ENCODE measurements at places on chromosomes 2 and 18.

- no peak for DNase-seq
Measured at GRCh38 chr2:53827398-53828175, 32.2 kb downstream of the GPR75 start.

DNA sequence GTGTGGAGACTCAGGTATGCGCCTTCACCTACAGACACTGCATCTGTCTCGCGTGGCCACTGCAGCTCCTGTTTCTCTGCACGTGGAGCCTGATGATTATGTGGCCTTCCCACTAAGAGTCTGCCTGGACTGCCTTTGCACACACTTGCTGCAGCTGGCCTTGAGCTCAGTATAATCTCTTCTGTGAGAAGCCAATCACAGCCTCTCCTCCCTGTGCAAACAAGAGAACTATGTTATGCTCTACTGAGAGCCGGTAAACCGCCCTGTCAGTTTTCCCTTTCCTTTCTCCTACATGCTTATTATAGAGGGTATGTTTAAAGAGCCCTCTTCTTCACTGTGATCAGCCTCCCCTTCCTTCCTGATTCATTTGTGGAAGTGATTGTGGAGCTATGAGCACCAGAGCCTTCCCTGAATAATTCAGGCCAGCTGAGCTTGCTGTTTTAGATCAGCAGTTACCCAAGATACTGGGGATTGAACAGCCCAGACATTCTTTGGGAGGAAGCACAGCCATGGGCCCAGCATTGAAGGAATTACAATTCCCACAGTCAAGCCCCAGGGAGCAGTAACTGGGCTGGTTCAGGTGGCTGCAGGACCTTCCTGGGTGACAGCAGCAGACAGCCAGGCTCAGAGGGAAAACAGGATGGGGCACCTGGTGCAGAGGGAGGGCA, 3.7 kb upstream of the TGFA start:
- no peak for DNase-seq

- DNase-seq = peak; percentile 60
Measured at GRCh38 chr18:77000527-77000926, 132.1 kb downstream of the MBP start.

GRCh38 chr2:203646266-203646864, 60.1 kb upstream of the CD28 start:
- DNase-seq = no peak

- peak; percentile 14 for DNase-seq
Measured at GRCh38 chr18:41532344-41533086, 422.5 kb upstream of the PIK3C3 start.

DNA sequence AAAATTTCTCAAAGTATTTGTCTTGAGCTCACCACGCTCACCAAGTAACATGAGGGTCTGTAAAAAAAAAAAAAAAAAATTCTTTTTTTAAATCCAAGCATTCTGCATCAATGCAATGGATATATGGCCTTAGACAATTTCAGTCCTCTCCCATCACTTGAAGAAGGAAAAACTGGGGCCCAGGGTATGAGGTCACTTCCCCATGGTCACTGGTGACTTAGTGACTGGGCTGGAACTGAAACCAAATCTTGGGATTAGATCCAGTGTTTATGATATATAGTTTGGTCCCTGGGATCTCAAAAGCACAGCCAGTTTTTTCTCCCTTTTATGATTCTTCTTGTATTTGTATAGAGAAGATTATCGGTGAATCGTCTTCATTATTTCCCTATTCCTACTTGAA, 477.9 kb upstream of the TNP1 start:
- DNase-seq = no peak

- DNase-seq = no peak
Measured at GRCh38 chr2:129723277-129724020, 256.0 kb upstream of the RAB6C start.

- no peak for DNase-seq
Measured at GRCh38 chr18:11821643-11822237, 29.5 kb upstream of the CHMP1B start.

GRCh38 chr2:25551316-25551715, 122.1 kb downstream of the DTNB start:
- DNase-seq = peak; percentile 23

DNA sequence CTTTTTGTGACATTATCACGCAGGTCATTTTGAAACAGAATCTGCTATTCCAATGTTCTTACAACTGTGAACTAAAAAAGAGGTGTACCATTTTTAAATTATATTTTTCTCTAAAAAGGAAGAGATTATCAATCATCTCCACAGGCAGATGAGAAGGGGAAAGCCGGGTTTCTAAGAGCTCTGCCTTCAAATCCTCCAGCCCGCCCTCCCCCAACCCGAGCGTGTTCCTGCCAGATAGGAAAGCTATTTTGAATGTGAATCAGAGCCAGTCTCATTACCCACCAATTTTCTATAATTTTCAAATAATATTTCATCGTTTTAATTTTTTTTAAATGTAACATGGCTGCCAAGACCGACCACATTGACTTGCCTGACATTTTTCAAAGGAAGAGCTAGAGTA, 65.9 kb downstream of the KCNF1 start:
- DNase-seq = no peak

- DNase-seq = no peak
Measured at GRCh38 chr18:26667046-26667445, 118.7 kb upstream of the KCTD1 start.

GRCh38 chr2:186941853-186942252, 92.9 kb upstream of the ZSWIM2 start:
- DNase-seq = no peak

DNA sequence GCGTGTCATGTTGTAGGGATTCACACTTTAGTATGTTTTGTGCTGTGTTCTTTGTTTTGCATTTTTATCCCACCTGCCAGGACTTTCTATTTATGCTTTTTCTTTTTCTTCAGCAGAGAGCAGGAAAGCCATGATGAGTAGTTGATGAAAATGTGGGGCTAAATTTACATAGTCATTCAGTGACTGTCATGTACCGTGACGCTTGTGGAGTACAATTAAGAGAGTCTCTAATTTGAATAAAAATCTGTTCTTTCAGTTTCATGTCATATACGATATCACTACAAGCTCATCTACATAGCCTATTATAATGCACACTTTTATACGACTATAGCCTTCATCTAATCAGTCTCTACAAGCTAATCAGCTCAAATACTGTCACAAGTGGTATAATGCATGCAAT, 112.7 kb upstream of the SPATS2L start:
- DNase-seq = no peak

- peak; percentile 51 for DNase-seq
Measured at GRCh38 chr2:226790011-226790410, 9.6 kb downstream of the IRS1 start.

- peak; percentile 34 for DNase-seq
Measured at GRCh38 chr2:240962300-240963064, 35.9 kb upstream of the SNED1 start.

- DNase-seq = no peak
Measured at GRCh38 chr2:120489023-120489422, 143.1 kb downstream of the INHBB start.

DNA sequence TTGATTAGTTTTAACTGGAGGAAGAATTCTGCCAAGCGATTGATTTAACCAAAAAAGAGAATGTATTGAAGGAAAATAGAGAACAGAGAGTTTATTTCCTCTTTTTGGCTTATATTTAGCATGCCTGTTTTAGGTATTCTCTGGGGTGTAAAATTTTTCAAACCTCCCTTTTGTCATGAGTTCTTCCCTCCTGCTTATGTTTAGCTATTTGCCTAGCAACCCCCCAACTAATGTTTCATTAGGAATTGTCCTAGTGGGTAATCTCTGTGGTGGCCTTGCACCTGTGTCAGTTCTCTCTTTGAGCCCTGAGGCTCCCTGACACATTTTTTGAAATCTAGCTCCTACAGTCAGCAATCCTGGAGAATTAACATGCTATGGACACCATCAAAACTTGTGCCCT, 12.5 kb upstream of the REG1B start:
- DNase-seq = no peak

DNA sequence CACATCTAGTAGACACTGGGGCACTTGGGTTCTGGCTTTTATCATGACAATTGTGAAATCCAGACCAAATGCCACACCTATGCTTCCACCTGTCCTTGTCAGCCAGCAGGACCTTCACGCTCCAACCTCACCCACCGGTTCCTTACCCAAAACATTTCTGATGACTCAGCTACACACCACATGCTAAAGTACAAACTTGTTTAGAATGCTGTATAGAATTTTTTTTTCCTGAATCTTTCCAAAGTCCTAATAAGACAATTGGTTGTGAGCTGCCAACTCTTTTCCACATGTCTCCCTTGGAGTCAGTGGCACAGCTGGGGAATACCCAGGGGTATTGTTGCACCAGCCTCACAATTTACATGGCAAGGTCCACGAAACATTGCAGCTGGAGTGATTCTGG, 75.5 kb upstream of the LPIN2 start:
- DNase-seq = peak; percentile 24

GRCh38 chr2:123179526-123179925, 845.6 kb upstream of the CNTNAP5 start:
- DNase-seq = peak; percentile 36

DNA sequence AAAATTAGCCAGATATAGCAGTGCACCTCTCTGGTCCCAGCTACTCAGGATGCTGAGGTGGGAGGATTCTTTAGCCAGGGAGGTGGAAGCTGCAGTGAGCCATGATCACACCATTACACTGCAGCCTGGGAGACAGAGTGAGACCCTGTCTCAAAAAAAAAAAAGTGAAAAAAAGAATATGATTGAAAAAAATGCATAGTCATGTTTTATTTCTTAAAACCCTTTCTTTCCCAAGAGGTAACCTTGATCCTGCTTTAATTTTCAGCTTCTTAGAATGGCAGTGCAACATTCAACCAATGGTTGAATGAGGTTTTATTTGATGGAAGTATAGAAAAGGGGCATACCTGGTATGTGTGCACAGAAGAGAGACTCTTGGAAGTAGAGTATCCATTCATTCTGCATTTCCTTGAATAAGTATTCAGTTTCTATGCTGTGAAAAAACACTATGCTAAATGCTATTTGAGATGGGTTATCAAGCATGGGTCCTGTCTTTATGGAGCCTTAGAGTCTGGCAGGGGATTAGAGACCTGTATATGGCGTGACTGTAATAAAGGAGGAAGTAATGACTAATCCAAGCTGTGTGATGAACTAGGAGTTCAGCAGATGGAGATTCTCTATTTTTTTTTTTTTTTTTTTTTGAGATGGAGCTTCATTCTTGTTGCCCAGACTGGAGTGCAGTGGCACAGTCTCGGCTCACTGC, 146.3 kb downstream of the WDSUB1 start:
- DNase-seq = peak; percentile 88

DNA sequence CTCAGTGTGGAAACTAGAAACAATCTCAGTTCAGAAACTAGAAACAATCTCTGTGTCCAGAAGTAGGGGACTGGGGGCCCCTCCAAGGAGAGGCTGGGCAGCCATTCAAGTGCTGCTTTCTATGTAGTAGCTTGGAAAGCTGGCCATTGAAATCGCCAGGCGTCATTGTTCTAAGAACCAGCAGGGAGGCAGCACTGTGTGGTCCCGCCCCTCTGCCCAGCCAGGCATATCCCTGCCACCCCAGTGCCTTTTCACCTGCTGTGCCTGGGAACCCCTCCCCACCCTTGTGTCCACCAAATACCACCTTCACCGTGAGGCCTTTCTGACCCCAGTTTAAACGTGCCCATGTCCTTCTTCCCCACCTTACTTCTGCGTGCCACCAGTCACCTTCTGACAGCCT, 221.6 kb downstream of the GBX2 start:
- DNase-seq = no peak

DNA sequence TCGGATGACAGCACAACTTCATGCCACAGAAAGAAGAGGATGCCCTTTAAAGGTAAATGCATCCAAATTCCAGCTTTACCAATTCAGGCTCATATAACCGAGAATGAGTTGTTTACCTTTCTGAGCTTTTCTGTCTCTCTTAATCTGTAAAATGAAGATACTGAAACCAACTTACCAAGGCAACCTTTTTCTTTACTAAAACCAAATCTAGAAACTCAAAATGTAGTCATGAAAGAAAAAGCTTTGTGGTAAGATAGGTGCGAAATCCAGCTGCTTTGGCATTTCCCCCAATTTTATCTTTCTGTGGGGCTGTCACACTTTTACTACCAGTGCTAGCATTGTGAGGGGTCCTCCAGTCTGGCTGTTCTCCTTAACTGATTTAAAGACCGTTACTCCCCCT, 240.4 kb downstream of the IKZF2 start:
- no peak for DNase-seq

- no peak for DNase-seq
Measured at GRCh38 chr18:25247725-25248124, 104.2 kb downstream of the ZNF521 start.

- peak; percentile 42 for DNase-seq
Measured at GRCh38 chr2:201643216-201643890, at the start of gene TMEM237. Gene TMEM237, minus strand, starts transcription at chr2:201643503. Its CDS starts 103 bp downstream, at chr2:201643400.

GRCh38 chr2:64405581-64406406, 48.2 kb upstream of the LGALSL start:
- peak; percentile 82 for DNase-seq

GRCh38 chr2:223815186-223815883, 22.0 kb downstream of the AP1S3 start:
- peak; percentile 95 for DNase-seq

DNA sequence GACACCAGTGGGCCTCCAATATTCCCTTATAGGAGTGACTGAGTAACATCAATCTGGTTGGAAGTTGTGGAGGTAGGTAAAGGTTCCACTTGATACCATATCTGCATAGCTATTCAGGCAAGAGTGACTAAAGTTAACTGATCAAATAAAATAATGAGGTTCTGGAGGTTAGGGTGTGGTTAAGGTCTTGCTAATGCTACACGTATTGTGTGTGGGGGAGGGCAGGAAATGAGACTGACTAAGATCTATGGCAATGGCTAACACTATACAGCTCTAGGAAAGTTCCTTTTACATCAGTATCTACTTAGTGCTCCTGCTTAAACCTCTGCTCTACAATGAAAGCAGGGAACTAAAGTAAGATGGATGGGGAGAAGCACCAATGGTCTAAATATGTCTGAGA, 149.1 kb upstream of the MGAT5 start:
- no peak for DNase-seq

GRCh38 chr2:235740821-235741220, 247.0 kb downstream of the AGAP1 start:
- DNase-seq = no peak

- no peak for DNase-seq
Measured at GRCh38 chr2:84454581-84454980, 4.5 kb downstream of the SUCLG1 start.

DNA sequence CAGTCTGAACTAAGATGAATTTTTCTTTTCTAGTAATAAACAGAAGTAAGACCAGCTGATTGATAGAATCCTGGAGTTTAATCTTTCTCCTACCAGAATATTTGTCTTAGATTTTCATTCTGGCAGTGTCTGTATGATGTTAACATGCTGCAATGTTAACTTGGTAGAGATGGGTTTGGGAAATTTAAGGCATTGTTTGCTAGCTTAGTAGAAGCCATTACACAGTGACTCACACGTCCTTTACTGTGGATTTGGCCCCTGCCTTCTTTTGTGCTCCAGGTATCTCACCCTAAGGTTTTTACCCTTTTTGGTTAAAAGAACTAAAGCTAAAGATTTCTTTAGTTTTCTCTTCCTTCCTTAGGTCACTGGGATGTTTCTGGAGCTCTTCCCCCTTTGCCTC, 84.1 kb downstream of the SPTBN1 start:
- DNase-seq = no peak

DNA sequence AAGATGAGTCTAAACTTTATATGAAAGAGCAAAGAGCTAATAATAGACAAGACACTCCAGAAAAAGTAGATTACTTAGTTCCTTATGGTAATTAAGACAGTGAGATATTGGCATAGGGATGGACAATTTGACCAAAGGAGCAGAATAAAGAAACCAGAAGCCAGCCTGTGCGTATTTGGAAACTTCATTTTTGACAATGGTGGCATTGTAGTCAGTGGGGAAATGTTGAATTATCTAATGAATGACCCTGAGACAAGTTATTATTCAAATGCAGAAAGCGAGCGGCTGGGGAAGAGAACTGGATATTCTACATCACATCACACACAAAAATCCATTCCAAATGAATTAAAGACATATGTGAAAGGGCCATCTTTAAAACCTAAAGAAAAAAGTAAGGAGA, 144.3 kb downstream of the DTNB start:
- DNase-seq = no peak
